ENCODE measurements at places on chromosomes 1 and 21.

DNA sequence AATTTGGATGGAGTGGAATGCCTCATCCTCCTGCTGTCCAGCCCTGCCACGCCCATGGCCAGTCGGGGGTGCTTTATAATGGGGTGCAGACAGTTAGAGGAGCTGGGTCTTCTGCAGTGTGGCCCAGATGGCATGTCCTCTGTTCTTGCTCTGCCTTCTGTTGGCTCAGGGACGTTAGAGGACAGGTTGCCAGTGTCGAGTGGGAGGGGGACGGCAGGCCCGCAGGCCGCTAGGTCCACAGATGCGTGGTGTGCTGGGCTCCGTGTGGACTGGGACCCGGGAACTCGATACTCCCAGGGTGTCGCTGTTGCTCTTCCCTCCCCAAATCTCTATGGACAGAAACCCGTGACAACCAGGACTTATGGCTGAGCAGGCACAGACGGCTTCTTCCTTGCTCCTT, 33.3 kb downstream of the SIM2 start:
- no peak for DNase-seq

DNA sequence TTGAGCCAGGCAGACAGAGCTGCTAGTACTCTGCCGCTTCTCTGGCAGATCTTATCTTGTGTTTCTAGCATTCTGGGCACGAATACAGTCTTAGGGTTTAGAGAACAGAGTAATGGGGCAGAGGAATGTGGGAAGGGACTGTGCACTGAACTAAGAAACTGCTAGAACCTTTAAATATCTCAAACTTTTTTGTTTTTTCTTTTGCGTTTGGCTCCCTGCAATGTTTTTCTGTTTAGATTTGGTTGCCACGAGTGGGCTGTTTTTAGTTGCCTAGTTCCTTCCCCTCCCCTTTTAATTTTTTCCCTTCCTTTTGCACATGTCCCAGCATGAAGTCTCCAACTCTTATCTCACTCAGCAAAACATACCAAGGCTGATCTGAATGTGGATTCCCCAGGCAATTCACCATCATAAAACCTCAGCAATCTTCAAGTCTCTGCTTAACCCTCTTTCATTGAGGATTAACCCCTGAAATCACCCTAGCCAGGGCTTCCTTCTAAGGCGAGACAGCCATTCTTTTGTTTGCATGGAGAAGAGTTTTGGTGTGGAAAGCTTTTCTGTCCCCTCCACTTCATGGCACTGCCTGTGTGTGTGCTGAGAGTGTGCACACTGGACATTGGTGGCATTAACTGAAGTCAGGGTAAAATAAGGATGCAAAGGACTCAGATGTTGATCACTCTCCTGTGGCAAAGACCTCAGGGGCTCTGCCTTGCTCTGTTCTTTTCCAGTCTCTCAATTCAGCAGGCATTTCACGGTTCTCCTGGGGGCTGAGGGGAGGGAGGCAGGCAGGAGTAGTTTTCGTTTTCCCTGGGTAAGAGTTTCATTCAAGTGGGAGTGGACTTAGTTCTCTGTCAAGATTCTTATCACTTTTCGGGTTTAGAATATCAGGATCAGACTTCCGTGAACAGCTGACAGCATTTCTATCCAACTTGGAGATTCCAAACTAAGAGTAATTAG, 2.8 kb upstream of the ATF3 start:
- DNase-seq = no peak

GRCh38 chr1:61287734-61288133, 205.4 kb downstream of the NFIA start:
- no peak for DNase-seq

DNA sequence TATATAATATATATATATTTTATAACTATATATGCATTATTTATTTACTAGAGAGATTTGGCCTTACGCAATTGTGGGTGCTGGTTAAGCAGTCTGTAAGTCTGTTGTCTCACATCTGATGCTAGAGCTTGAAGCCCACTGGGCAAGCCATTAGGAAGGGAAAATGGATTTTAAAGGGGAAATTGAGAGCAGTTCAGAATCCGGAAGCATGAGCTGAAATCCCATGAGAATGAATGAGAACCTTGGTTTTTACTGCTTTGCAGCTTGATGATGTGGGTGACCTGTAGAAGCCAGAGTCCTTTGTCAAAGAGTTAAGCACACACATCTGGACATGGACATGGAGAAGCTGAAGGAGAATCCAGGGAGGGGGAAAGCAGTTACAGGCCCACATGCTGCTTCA, 220.8 kb upstream of the DAB1 start:
- no peak for DNase-seq

DNA sequence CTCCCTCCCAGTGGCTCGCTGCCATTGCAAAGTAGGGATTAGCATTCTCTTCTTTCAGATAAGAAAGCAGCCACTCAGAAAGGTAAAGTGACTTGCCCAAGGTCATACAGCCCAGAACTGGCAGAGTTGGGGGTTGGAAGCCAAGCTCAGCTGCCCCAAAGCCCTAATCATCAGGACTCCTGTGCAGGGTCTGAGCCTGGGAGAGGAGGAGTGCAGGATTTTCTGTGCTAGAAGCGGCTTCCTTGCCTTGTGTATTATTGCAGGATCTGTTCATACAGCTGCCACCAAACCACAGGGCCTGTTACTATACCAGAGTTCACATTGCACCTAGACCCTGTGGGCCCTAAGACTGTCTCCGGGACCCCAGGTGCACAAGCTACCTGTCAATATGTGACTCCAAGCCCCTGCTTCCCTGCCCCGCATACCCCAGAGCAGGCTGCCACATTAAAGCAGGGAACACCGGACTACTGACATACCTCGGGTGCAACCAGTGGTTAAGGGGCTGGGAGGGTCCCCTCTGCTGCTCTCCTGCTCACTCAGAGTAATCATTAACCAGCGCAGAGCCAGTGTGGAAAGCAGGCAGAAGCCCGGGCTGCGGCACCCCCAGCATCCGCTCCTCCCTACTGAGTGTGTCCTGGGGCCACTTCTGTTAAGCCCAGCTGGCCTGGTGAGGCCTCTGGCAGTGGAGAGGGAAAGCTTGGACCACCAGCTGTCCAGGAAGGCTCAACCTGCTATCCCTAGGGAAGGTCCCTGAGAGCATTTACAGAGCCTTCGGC, 15.8 kb downstream of the HSPG2 start:
- DNase-seq = no peak

DNA sequence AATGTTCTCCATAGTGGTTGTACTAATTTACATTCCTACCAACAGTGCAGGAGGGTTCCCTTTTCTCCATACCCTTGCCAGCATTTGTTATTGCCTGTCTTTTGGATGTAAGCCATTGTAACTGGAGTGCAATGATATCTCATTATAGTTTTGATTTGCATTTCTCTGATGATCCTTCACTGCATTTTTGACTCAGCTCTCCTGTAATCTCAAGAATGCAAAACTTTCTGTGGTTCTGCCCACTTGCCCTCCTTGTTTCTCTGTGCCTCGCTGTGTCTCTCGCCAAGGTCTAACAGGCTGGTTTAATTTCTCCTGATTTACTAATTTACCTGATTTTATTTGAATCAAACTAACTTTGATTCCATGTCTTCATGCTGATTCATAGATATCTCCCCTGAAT, 407.9 kb downstream of the ZP4 start:
- DNase-seq = no peak

DNA sequence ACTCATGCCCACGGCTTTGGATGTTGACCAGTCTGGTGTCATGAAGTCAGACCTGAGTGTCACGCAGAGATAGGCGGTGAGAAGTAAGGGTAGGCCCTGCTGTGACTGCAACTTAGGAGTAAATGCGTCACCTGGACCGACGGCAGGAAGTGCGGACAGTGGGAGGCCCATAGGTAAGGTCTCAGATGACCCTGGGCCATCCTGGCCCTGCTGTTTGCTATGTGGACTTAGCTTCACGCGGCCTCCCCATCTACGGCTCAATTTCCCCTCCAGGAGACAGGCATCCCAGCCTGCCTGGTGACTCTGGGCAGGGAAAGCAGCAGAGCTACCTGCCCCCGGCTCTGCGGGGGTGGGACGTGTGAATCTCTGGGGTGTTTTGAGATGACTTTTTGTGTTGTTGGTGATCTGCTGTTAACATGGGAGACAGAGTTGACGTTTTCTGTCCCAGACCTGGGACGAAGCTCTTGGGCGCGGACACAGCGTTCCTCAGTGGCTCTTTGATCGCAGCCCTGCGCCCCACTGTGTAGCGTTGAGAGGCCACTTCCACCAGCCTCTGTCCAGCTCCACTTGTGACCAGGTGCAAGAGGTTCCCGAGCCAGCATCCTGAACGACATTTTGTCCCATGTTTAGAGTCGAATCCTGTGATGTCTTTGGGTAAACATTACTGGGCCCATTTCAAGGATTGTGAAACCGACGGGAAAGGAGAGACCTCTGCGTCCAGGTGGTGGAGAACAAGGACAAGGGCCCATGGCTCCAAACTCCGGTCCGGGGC, 39.9 kb downstream of the CRYAA start:
- DNase-seq = no peak

- DNase-seq = no peak
Measured at GRCh38 chr1:10824821-10825540, 28.5 kb upstream of the CASZ1 start.
